ENCODE measurements at places on chromosomes 4 and X.

DNA sequence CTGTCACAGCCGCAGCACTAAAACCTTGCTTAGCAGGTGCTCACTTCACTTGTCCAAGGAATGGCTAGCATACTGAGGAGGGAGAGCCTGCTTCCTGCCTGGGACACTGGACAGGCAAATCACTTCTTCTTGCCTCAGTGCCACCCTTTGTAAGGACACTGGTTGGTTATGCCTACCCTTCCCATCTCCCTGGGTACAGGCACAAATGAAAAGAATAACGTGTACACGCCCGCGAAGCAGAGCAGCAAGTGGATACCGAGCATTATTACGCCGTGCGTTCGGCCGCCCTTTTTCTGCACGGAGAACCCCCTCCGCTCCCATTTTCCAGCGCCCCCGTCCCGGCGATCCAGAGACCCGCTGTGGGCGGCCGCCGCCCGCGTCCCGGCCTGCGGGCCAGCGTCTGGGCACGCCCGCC is 338 bp upstream of the KLHL2 start:
- no peak for DNase-seq

GRCh38 chrX:103066606-103067005 is 2.6 kb upstream of the BEX1 start:
- peak; percentile 4 for DNase-seq

GRCh38 chrX:18377796-18378195 is 23.3 kb upstream of the SCML2 start:
- peak; percentile 18 for DNase-seq

DNA sequence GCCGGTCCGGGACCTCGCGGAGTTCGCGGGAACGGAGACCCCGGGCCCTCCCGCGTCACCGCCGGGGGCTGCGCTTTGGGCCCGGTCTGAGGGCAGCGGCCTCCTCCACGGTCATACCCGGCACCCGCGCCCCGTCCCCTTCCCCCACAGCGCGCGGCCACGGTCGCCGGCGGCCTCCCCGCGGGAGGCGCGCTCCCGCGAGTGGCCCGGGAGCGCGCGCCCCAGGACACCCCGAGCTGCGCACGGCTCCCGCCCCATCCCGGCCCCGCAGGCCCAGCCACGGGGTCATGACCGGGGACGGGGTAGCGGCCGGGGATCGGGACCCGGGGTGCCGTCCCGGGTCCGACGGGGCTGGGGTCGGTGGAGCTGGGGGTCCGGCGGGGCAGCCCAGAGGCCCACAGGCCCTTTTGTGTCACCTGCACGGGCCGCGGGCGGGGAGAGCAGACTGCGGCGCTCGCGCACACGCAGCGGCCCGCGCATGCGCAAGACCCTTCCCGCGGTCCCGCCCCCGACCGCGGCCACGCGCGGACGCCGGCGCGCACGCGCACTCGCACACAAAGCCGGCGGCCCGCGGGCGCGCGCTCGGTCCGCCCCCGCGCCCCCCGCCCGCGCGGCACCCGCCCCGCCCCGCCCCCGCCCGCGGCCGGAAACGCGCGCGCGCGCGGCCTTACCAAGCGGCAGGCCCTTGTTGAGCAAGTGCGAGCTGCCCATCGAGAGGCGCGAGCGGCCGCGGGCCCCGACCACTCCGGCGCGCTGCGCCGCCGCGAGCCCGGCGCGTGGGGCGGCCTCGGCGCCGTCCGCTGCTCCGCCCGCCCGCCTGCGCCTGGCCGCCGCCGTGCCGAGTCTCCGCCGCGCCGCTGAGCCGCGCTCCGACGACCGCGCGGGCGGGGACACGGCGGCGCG is at the start of gene CTBP1:
TSS of gene CTBP1 (minus strand) at position 886 of the 903 bp plus-strand sequence. CDS start 7,799 bp downstream, outside the sequence.
- DNase-seq, result peak; percentile 75

DNA sequence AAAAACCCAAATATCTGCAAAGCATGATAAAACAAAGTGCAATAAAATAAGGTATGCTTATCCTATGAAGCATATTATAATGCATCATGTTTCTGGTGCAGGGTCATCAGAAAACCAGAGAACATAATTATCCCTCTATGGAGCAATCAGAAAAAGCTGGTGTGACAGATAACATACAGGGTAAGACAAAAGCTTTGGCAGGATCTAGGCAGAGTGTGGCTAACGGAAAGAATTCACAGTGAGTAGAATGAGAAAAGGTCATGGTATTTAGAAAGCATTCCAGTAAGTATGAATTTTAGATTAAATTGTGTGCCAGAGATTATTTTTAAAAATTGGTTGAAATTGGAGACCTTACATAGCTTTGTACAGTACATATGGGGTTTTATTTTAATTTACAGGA is 29.0 kb upstream of the UGT2B4 start:
- no peak for DNase-seq

GRCh38 chr4:114393295-114394038 is 205.1 kb upstream of the UGT8 start:
- no peak for DNase-seq

DNA sequence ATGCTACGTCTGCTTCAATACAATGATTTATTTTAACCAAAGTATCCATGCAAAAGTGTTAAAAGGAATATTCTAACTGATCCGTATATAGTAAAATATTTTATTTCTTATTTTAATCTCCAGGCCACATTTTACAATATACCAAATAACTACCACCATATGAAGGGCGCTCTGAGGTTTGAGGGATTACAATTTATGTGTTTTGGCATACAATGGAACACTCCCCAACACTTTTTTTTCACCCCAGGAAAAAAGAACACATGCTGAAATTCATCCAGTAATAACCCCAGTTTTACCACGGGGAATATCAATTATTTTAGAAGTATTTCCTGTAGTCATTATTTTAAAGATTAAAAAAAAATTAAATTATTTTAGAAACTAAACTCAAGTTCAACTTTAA is 65.4 kb downstream of the APBB2 start:
- DNase-seq, result no peak

DNA sequence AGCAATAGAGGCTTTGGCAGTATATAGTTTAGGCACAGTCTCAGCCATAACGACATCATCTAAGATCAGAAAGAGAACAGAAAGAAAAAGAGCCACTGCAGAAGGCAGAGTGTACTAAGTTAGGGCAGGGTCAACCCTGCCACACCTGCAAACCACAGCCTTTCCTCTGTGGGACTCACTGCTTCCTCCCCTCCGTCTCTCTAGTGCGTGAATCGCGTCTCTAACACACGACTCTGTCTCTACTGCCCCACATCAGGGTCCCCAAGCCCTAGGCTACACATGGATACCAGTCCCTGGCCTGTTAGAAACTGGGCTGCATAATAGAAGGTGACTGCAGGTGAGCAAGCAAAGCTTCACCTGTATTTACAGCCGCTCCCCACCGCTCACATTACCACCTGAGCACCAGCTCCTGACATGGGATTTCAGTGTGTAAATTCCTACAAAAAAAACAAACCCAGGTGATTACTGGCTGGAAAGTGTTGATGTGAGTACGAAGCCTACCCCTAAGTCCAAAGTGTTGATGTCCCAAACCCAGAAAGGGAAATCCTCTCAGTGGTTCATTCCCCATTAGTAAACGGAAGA is 128.9 kb downstream of the PRKX start:
- DNase-seq, result no peak

- peak; percentile 39 for DNase-seq
Measured at GRCh38 chr4:163167333-163167626, 590 bp upstream of the NAF1 start.

DNA sequence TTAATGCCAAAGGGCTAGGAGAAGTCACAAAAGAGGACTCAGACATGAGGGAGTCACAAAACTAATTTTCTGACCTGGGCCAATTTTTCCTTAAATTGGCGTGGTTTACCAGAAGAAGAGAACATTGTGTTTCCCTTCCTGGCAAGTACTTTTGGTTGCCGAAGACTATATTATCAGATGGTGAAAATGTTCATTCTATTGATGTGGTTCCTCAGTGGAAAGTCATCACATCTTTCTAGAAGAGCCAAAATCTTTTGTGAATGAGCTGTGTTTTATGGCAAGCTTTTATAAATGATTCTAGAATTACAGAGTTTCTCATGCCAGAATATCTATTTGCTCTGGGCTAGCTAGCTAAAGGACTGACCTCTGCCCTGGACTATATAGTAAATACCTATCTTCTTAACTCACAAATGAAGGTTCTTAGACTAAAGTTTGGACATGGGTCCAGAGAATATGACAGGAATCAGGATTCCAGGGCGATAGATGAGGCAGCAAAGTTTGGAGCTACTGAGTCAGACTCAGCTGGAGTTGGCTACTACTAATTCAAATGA is 288.9 kb downstream of the IL1RAPL2 start:
- DNase-seq, result no peak
